Nucleus accumbens (tissue), 56 donors: ENCODE measurements at places on chromosomes 4 and X.

DNA sequence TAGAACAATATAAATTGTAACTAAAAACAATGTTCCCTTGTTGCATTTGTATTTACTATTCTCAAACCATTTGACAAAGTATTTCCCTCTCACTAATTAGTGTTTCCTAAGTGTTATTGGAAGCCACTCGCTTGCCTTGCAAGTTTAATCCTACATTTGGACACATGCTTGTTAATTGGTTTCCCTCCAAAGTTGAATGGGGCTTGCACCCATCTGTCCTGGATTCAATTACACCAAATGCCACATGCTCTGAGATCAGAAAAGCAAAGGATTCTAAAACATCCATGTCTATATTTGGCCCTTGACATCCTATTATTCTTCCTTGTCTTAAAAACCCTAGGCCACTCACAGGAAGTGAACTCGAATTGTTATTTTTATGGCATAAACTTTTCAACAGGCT is 146.6 kb downstream of the AMELX start:
- no peak for DNase-seq

- DNase-seq = no peak
Measured at GRCh38 chr4:61200187-61200915, at the start of gene ADGRL3. ADGRL3 (plus strand) TSS chr4:61200326.

GRCh38 chr4:158316264-158316663 is 106.0 kb downstream of the TMEM144 start:
- DNase-seq = no peak

- no peak for DNase-seq
Measured at GRCh38 chr4:168153596-168154440, 61.5 kb downstream of the ANXA10 start.

- no peak for DNase-seq
Measured at GRCh38 chrX:107450823-107451509, 1.5 kb downstream of the FRMPD3 start.

DNA sequence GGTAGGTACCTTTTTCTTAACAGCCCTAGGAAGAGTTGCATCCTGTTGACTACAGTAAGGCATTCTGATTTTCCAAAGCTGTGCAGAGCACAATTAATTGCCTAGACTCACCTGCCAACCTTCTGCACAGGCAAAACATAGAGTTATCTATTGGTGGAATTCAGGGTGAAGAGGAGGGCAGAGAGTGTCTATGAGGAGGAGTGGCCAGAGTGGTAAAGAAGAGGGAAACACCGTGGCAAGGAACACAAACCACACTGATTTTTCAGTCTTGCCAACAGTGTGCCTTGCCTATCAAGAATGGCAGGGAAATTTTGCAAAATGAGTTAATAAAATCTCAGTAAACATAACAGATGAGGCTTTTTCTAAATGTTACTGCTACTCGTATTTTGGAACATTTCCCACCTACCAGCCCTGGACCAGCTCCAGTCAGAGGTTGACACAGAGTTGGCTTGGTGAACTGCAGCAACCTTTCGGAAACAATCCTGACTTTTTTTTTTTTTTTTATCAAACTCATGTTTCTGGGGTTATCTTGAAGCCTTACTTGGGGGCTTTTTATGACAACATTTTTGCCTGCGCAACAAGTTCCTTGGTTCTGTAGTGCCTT is 67.9 kb upstream of the CAPN6 start:
- DNase-seq = no peak

GRCh38 chr4:103996637-103997036 is 276.9 kb upstream of the TACR3 start:
- DNase-seq = no peak

DNA sequence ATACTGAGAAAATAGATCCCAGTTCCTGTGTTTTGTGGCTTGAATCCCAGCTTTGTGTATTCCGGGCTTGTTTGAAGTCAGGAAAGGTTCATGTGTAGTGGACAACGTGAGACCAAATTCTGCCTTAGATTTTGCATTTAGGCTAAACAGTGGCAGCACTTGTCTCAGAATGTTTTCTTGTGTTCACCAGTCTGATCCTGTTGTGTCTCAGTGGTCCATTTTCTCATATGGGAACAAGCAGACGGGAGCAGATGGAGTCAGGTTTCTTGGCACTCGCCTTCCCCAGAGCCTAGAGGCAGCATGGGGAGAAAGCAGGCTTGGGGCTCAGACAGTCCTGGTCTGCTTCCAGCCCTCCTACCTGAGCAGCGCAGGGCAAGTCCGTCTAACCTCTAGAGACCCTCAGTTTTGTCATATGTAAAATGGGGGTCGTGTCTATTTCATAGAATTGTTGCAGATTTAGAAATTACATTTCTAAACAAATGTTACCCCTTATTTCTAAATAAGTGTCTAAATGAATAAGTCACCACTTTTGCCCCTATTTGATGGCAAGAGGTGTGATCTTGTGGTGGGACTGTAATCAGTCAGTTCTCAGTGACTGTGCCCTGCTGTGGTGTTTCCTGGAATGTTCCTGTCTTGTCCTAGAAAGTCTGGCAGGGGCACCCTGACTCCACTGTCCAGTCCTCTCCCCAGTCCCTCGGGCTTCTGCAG is 28.3 kb upstream of the MSANTD1 start:
- no peak for DNase-seq
